AG09309 (cell line): ENCODE measurements at places on chromosomes 1 and 21.

- no peak for DNase-seq
These were observed 49.5 kb downstream of the TGFBR3 start for GRCh38 chr1:91836331-91837040.

DNA sequence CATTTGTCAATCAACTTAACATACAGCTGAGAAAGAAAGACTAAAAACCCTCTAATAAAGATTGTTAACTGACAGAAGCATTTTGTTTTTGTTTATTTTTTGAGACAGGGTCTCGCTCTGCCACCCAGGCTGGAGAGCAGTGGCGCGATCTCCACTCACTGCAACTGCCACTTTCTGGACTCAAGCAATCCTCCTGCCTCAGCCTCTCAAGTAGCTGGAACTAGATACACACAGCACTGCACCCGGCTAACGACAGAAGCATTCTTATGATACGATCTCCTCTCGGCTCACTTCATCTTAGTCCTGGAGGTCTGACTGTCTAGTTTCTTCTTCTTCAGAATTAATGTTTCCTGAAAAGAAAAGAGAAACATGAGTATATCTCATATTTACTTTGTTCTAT is 23.5 kb downstream of the RSPH1 start:
- DNase-seq = no peak

DNA sequence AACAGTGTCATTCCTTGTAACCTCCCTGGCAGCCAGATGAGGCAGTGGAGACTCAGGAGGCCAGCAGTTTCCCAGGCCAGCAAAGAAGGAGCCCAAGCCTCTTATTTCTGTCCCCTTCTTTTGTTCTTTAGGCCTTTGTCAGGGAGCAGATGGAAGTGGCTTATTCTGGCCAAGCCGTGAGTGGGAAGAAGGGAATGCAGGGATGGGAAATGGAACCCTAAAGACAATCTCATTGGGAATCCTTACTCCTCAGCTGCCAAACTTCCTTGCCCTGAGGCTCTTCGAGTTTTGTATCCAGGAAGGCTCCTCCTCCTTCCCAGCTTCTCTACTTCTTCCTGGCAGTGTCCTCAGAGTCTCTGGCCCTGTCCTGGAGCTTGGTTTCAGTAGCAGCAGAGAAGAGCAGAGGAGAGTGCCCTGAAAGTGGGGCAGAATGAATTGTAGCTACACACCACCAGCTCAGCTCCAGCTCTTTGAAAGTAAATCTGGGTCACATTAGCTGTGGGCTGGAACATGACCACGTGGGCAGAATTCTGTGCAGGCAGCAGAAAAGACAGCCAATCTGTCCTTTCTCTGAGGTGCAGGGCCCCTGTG is 63.9 kb downstream of the NDUFS5 start:
- no peak for DNase-seq

DNA sequence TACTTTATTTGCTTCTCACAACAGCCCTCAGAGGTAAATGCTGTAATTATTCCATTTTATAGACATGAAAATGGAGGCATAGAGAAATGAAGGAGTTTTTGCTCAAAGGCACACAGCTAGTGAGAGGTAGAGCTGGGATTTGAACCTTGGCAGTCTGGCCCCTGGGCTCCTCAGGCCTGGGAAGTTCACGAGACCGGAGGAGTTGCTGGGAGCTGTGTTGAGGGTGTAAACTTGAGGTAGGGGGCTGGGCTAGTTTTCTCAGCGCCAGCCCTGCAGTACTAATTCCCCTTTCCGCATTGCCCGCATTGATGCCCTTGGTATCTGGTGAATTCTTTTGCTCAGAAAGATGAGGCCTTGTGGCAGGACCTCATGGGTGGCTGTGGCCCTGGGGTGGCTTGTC is 73.3 kb downstream of the PTPRU start:
- no peak for DNase-seq

DNA sequence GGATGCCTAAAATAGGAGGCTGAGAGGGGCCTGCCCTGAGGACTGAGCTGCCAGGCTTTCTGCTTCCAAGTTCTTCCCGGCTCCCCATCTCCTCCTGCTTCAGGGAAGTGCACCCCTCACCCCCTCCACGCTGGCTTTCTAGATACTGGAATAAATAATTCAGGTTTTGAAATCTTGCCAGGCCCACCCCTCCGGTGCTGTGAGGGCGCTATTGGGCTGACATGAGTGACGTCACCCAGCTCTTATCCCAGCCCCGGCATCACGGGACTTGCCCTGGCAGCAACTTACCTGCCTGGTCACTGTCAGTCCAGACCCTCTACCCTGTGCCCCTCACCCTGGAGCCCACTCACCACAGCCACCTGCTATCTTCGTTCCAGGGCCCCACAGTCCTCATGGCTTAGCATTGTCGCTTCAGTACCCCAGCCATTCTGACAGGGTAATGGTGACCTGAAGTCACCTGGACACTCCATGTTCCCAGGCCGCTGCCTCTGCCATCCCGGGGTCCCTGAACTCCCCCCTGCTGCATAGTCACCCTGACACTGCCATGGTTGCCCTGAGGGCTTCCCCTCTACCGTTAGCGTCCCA is 819 bp upstream of the GPR3 start:
- no peak for DNase-seq
